ENCODE measurements at places on chromosomes 3 and 15. TPM values are rescaled to one million over a fixed set of nuclear protein-coding genes. Genes with fewer than 3 reads are reported as not detected.

GP9 gene
- total RNA-seq, result not detected

IMPG2 gene
- 0.42 TPM for total RNA-seq

MASP1 gene
- total RNA-seq, result not detected

NR2E3 gene
- not detected for total RNA-seq

GRCh38 chr15:77224352-77224751, 153.4 kb upstream of the TSPAN3 start:
- no peak overlapping the region for H3K27ac ChIP-seq
- H3K27me3 ChIP-seq, result no peaks in the 10 kb centered on the region
- DNase-seq, result no peak
- H3K4me3 ChIP-seq, result no peak overlapping the region
- peaks cover 2% of the 10 kb centered on the region for H3K36me3 ChIP-seq

- no peak for DNase-seq
- peaks cover 6% of the 10 kb centered on the region for H3K36me3 ChIP-seq
- H3K27ac ChIP-seq, result no peak overlapping the region
Measured at GRCh38 chr3:126431103-126431534, 36.4 kb downstream of the CFAP100 start.

GRAMD1C gene
- 1.2 TPM for total RNA-seq

DNA sequence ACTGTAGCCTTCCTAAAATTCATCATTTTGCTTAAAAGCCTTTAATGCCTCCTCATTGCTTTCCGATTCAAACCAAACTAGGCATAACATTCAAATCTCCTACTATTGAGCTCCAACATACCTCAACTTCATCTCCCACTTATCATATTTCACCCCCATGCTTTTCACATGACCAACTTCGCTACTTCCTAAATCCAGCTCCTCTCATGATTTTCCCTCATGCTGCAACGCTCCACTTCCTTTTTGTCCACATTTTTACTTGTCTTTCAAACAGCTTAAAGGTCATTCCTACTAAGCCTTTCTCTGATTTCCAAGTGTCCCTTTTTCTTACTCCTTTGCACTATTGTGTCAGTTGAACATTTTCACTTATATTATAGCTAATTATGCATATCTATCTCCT, 20.3 kb upstream of the ANXA2 start:
- H3K36me3 ChIP-seq, result peaks cover 16% of the 10 kb centered on the region
- no peak overlapping the region for H3K4me3 ChIP-seq
- no peak for DNase-seq
- H3K27ac ChIP-seq, result no peak overlapping the region
- peaks cover 5% of the 10 kb centered on the region for H3K4me1 ChIP-seq
- H3K27me3 ChIP-seq, result no peaks in the 10 kb centered on the region

FBN1 gene
- 0.75 TPM for total RNA-seq

FEZF2 gene
- not detected for total RNA-seq

ANKDD1A gene
- total RNA-seq, result 10.9 TPM

GRCh38 chr3:20395692-20396091, 209.7 kb upstream of the SGO1 start:
- no peaks in the 10 kb centered on the region for H3K36me3 ChIP-seq
- no peak overlapping the region for H3K4me3 ChIP-seq
- H3K27ac ChIP-seq, result no peak overlapping the region
- H3K4me1 ChIP-seq, result no peaks in the 10 kb centered on the region
- no peak for DNase-seq

DNA sequence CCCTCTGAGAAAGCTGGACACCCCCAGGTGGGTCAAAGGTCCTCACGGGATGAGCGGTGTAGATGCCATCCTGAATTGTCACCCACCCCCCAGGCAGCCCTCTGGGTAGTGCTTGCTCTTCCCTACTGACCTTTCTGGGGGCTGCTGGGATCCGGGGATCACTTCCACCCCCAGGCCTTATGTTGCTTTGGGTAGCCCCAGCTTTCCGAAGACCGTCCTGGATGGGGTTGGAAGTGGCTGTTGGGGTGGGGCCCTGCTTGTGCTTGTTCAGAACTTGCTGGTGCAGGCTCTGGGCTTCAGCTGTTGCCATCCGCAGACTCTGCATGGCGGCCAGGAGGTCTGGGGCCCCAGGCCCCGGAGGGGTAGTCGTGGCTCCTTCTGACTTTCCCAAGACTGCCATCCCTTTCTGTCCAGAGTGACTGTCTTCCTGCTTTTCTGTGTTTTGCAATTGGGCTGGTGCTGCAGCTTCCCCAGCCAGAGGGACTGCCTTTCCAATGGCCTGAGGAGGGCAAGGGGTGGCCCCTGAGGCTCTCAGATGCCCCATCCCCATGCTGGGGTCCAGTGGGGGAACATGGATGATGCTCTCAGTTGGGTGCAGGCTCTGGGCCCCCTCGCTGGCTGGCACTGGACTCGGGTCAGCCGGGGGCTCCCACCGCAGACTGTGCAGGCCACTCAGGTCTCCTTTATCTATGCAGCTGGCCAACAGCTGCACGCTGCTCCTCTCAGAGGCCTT, 6.3 kb downstream of the XIRP1 start:
- no peaks in the 10 kb centered on the region for H3K27me3 ChIP-seq
- H3K27ac ChIP-seq, result no peak overlapping the region
- H3K4me3 ChIP-seq, result no peak overlapping the region
- no peak for DNase-seq

- DNase-seq, result no peak
- H3K4me3 ChIP-seq, result no peak overlapping the region
- H3K27ac ChIP-seq, result no peak overlapping the region
- no peaks in the 10 kb centered on the region for H3K36me3 ChIP-seq
Measured at GRCh38 chr3:61371123-61371522, 119.9 kb upstream of the FHIT start.

DNA sequence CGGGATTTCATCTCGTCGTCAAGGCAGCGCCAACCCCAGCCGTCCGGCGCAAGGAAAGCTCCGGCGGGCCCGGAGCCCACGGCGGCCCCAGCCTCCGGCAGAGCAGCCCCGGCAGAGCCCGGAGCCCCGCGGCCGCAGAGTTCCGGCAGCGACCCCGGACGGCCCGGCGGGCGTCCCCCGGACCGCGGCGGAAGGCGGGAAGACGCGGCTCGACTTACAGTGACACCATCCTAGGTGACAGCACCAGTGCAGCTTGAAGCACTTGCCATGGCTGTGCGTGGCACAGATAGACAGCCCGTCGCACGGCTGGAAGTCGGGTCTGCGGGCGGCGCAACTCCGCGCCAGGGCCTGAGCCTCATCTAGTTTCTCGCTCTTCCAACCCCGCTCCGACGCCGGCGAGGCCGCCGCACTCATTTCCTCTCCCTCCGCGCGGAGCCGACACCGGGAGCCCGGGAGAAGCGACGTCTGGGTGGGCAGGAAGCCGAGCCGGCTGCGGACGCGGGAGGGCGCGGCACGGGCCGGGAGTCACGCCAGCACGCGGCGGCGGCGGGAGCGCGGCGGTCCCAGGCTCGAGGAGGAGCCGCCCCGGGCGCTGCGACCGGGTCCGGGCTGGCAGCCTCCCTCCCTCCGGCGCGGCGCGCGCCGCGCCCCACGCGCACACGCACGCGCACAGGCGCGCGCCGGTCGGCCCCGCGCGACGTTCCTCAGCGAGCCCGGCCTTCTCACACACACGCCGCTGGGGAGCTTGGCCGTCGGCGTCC, at the start of gene C3orf70:
Gene C3orf70, minus strand, starts transcription at position 651 of the 761 bp plus-strand sequence. Its CDS starts 237 bp downstream, at position 414.
- H3K4me1 ChIP-seq, result peaks cover 4% of the 10 kb centered on the region
- H3K36me3 ChIP-seq, result no peaks in the 10 kb centered on the region
- H3K4me3 ChIP-seq, result peak within 1 kb of the TSS; percentile 79
- peak within 1 kb of the TSS; percentile 62 for H3K27ac ChIP-seq

DNA sequence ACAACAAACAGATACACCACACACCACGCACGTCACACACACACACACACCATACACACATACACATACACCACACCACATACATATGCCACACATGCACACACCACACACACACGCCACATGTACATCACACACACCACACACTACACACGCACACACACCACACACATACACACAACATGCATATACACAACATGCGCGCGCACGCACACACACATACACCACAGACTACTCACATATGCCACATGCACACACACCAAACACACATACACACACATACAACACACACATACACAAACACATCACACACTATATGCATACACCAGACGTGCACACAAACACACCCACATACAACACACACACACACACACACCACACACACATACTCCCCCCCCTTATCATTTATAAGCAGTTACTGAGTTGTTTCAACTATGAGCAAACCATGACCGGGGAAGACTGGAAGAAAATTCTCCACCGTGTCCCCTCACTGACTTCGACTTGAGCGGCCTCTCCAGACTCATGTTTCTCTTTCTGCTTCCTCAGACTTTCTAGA, 126.7 kb upstream of the IQSEC1 start:
- no peak overlapping the region for H3K4me3 ChIP-seq
- no peaks in the 10 kb centered on the region for H3K36me3 ChIP-seq
- peaks cover 26% of the 10 kb centered on the region for H3K27me3 ChIP-seq
- peak overlapping the region; percentile 0 for H3K27ac ChIP-seq
- DNase-seq, result no peak
- H3K4me1 ChIP-seq, result peaks cover 17% of the 10 kb centered on the region

DNA sequence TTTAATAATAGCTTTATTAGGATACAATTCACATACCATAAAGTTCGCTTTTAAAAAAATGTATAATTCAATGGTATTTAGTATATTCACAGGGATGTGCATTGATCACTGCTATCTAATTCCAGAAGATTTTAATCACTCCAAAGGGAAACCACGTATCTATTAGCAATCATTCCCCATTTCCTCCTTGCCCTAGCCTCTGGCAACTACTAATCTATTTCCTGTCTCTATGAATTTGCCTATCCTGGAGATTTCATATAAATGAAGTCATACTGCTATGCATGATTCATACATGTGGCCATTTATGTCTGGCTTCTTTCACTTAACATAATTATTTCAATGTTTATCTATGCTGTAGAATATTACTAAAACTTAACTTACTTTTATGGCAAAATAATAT, 32.0 kb upstream of the CASR start:
- no peaks in the 10 kb centered on the region for H3K36me3 ChIP-seq
- no peak overlapping the region for H3K4me3 ChIP-seq
- H3K27ac ChIP-seq, result no peak overlapping the region
- no peak for DNase-seq
- H3K4me1 ChIP-seq, result peaks cover 7% of the 10 kb centered on the region
- H3K27me3 ChIP-seq, result no peaks in the 10 kb centered on the region

ZCWPW2 gene
- total RNA-seq, result 0.79 TPM

SLC22A13 gene
- 0.61 TPM for total RNA-seq

DNA sequence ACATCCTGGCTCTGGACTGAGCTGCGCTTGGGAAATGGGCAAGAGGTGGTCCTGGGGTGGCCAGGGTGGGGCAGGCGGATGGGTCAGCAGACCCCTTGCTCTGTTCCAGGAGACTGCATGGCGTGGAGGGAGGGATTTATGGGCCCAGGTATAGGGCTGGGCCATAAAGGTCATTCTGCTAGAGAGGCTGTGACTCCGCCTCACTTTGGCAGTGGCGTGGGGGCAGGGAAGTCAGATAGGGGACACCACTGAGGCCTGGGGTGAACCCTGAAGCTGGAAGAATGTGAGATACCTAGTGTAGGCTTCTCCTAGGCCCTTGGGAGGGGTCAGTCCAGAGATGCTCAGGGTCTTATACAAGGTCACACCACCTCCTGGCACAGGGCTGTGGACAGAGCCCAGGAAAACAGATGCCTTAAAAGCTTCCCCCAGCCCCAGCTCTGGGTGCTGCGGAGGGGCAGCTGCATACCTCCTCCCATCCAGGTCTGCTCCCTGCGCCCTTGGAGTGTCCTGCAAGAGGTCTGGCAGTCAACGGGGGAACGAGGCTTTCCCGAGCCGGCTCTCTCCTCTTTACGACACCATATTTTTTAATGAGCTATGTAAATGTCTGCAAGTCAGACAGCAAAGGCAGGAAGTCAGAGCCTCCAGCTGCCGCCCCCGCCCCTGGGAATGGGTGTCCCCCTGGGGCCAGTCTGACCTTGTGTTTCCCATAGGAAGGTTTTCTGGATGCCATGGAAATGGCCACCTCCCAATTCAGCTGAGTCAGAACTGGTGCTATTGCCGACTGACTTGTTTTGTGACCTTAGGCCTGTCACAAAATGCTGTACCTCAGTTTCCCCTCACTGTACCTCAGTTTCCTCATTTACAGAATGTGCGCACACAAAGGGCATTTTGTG, 26.3 kb downstream of the LINGO1 start:
- peaks cover 5% of the 10 kb centered on the region for H3K27me3 ChIP-seq
- no peaks in the 10 kb centered on the region for H3K36me3 ChIP-seq
- peaks cover 5% of the 10 kb centered on the region for H3K4me1 ChIP-seq

SKOR1 gene
- total RNA-seq, result 0.89 TPM

Data from activated naive CD8-positive, alpha-beta T cell treated with anti-CD3 and anti-CD28 coated beads, Interleukin-2, amount 10 ng/mL, durations not matched to agents 7 days and 5 days (primary cell).